Mesothelial cell of epicardium (in vitro differentiated cells): ENCODE measurements at places on chromosomes 1 and 21. TPM values are rescaled to one million over a fixed set of nuclear protein-coding genes. Genes with fewer than 3 reads are reported as not detected.

GRCh38 chr1:111480674-111481073, 6.9 kb downstream of the C1orf162 start:
- H3K4me1 ChIP-seq: peaks cover 5% of the 10 kb centered on the region
- no peak overlapping the region for H3K4me3 ChIP-seq
- H3K27me3 ChIP-seq: no peaks in the 10 kb centered on the region
- H3K36me3 ChIP-seq: no peaks in the 10 kb centered on the region

DNA sequence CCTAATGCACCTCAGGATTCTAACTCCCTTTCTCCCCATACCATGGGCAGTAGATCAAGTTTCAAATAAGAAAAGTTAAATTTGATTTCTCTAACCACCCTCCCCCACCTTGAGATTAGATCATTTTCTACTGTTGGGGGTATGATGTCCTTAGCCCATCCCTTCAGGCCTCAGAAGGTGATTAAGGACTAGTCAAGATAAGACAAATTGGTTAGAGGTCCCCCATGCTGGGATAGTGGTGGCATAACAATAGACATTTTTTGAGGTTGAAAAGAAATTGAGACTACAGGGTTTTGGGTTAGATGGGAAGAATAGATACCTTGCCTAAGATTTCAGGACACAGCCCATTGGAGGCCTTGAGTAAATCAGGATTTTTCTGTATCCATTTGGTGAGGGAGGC, 2.5 kb downstream of the CFAP126 start:
- no peaks in the 10 kb centered on the region for H3K4me1 ChIP-seq
- H3K4me3 ChIP-seq: no peak overlapping the region
- no peaks in the 10 kb centered on the region for H3K27me3 ChIP-seq
- H3K36me3 ChIP-seq: peaks cover 21% of the 10 kb centered on the region
- DNase-seq: no peak

CD34 gene
- 1.2 to 1.6 TPM (median 1.2 TPM) in 3 replicates for total RNA-seq

- peaks cover 2% of the 10 kb centered on the region for H3K4me1 ChIP-seq
- peaks cover 4% of the 10 kb centered on the region for H3K27me3 ChIP-seq
- no peak for DNase-seq
Measured at GRCh38 chr1:158771950-158772866, at the start of gene OR6N1. TSS of gene OR6N1 (minus strand) at chr1:158772195. CDS start at chr1:158766682, 5,513 bp downstream.

TCHHL1 gene
- total RNA-seq: not detected in 3 replicates

- H3K27ac ChIP-seq: no peak overlapping the region
- H3K27me3 ChIP-seq: peaks cover 84% of the 10 kb centered on the region
Measured at GRCh38 chr1:205576805-205577761, 54.7 kb downstream of the ELK4 start.

- DNase-seq: no peak
- H3K4me1 ChIP-seq: no peaks in the 10 kb centered on the region
- no peak overlapping the region for H3K4me3 ChIP-seq
- no peaks in the 10 kb centered on the region for H3K36me3 ChIP-seq
Measured at GRCh38 chr1:235893840-235894239, 27.1 kb upstream of the LYST start.

PLEKHA6 gene
- total RNA-seq: 29.7 to 34.0 TPM (median 32.2 TPM) in 3 replicates

GRCh38 chr1:171090604-171091003, at the start of gene FMO3:
TSS of gene FMO3 (plus strand) at chr1:171090905. CDS start at chr1:171092659, 1,754 bp downstream.
- no peaks in the 10 kb centered on the region for H3K36me3 ChIP-seq
- no peak within 1 kb of the TSS for H3K27ac ChIP-seq
- DNase-seq: no peak
- peaks cover 6% of the 10 kb centered on the region for H3K27me3 ChIP-seq
- no peak within 1 kb of the TSS for H3K4me3 ChIP-seq

- peaks cover 20% of the 10 kb centered on the region for H3K4me1 ChIP-seq
- H3K27ac ChIP-seq: peak overlapping the region; percentile 97
- DNase-seq: no peak
- H3K36me3 ChIP-seq: peaks cover 18% of the 10 kb centered on the region
- peak overlapping the region; percentile 98 for H3K4me3 ChIP-seq
Measured at GRCh38 chr1:7962014-7962335, 464 bp downstream of the PARK7 start.
